ENCODE measurements at places on chromosomes 11 and 22.

DNA sequence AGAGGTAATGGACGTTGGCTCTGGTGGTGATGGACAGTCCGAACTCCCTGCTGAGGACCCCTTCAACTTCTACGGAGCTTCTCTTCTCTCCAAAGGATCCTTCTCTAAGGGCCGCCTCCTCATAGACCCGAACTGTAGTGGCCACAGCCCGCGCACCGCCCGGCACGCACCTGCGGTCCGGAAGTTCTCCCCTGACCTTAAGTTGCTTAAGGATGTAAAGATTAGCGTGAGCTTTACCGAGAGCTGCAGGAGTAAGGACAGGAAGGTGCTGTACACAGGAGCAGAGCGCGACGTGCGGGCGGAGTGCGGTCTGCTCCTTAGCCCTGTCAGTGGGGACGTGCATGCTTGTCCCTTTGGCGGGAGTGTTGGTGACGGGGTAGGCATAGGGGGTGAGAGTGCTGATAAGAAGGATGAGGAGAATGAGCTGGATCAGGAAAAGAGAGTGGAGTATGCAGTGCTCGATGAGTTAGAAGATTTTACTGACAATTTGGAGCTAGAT is 6.1 kb downstream of the DGCR8 start:
- no peak for DNase-seq

DNA sequence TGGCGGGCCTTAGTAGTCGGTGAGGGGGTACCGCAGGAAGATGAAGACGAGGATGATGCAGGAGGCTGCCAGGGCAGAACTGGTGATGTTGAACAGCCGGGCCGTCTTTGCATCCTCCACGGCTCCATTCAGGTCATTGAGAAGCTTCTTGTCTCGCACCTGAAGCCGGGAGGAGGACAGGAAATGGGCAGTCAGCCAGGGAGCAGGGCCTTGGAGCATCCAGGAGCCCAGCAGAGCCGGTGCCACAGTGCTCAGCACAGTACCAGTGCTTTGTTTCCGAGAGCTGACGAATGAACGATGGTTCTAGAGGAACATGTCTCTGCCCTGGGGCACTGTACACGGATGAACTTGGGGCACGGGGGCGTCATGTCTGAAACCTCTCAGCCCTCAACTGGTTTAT is 15.1 kb downstream of the IFITM10 start:
- DNase-seq, result no peak

GRCh38 chr11:108788565-108789199 is 123.8 kb downstream of the DDX10 start:
- DNase-seq, result no peak

DNA sequence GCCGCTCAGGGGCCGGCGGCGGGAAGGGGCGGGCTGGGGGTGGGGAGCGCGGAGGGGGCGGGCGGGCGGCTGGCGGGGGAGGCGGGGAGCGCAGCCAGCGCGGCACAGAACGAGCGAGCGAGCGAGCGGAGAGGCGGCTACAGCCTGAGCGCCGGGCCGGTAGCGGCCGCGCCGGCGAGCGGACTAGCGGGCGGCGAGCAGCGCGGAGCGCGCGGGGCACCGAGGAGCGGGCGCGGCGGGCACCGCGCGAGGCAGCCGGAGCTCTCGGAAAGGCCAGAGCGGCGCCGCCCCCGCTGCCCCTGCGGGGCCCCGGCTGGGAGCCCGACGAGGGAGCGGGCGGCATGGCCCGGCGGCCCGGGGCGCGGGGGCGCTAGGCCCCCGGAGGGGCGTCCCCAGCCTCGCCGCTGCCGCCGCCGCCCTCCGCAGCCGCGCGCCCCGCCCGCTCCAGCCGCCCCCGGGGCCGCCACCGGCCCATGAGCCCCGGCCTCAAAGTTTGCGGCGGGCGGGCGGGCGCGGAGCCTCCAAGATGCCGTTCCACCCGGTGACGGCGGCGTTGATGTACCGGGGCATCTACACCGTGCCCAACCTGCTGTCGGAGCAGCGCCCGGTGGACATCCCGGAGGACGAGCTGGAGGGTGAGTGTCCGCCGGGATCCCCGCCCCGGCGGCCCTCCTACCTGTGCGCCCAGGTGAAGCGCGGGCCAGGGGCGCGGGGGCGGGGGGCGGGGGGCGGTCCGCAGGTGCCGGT is at the start of gene CABP7:
Gene CABP7 (plus strand): TSS at position 105 of the 747 bp plus-strand sequence. CDS start 422 bp downstream, at position 527.
- no peak for DNase-seq

DNA sequence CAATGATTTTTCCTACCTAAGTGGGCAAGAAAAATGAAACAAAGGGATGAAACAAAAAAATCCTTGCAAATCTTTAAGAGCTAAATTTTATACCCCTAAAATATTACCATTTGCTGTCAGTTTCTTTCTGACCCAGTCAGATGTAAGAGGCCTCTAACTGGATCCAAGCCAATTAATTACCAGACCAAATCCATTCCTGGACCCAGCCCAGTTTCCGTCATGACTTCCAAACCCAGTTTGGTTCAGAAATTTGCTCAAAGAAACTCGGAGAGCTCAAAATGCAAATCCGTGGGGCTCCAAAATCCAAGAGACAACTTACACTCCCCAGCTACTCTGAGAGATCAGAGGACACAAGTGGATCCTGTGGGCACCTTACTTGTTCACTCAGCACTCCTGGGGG is 46.8 kb downstream of the TRIM44 start:
- DNase-seq, result no peak

- no peak for DNase-seq
These were observed 1225.5 kb downstream of the TBC1D22A start for GRCh38 chr22:47987885-47988515.

- DNase-seq, result no peak
These were observed 88.3 kb downstream of the FBXO7 start for GRCh38 chr22:32562916-32563315.

GRCh38 chr11:115241899-115242298 is 262.3 kb downstream of the CADM1 start:
- DNase-seq, result no peak

DNA sequence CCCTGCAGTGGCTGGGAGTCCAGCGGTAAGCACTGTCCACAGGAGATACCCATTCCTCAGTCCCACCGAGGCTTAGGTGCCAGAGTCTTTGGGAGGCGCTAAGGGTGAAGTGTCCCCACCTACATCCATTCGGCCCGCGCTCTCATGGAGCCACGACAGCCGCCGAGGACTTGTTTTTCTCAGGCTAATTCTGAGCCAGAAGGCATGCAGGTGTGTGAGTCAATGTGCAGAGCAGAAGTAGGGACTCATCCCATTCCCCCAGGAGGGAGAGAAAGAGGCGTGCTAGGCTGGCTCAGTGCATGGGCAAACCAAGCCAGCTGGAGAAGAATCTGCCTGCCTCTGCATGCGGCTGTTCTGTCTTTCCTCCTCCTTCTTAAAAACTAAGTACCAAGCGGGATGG is 46.6 kb downstream of the KCNC1 start:
- no peak for DNase-seq

GRCh38 chr22:30867746-30868662 is 100.6 kb downstream of the MORC2 start:
- no peak for DNase-seq

DNA sequence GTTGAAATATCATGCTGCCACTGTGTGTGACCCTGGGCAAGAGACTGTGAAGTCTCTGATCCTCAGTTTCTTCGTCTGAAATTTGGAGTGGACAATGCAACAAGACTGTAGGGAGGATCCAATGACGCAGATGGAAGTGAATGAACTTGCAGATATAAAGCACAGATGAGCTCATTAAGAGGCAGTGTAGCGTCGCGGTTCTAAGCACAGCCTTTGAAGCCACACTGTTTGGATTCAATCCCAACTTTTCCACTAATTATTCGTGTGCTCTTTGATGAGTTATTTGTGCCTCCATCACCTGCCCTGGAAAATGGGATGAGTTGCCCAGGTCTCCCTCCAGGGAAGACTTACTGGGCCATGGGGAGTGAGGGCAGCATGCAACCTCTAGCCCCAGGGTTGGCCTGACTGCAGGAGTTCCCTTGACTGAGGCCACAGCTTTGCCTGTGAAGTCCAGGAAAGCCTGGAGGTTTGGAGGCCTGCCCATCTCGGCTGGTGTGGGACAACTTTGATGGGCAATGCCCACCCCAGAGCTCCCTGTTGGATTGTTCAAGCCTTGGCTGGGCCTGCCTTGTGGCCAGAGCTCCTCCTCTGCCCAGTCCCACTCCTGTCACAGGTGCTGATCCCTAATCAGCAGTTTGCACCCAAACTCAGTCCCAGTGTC is 266.0 kb upstream of the B3GAT1 start:
- DNase-seq, result no peak

DNA sequence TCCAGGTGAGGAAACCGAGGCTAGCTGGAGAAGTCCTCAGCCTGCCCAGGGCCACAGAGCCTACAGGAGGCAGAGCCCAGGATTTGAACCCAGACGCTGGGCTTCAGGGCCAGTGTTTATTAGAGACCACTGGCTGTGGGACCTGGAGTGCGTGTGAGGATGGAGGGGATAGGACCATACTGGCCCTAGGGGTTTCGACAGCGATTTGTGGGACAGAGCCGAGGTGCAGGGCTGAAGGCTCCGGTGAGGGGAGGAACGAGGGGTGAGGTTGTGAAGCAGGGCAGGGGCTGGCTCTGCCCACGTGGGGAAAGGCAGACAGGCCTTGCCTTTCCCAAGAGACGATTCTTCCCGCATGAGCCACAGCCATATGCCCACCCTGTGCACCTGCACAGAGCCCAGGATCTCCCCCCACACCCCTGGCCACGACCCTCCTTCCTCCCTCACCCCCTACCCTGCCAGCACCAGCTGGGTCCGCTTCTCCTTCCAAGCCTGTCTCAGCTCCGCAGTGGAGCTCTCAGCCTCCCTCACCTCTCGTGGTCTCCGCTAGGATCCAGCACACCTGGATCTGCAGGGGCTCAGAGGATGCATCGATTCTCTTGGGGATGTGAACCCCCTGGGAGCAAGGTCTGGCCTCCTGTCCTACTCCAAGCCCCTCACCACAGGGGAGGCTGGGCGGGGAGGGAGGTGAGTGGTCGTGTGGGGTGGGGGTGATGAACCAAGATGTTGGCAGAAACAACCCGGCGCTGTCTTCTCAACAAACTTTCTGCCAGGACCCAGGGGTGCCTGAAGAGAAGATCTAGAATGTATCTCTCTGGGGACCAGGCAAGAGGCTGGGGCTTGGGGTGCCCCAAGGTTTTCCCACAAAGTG is 58.4 kb downstream of the RTL6 start:
- no peak for DNase-seq

Measured in cerebellar nuclear complex (tissue), 1 donor.